ENCODE measurements at places on chromosomes 12 and 14.

DNA sequence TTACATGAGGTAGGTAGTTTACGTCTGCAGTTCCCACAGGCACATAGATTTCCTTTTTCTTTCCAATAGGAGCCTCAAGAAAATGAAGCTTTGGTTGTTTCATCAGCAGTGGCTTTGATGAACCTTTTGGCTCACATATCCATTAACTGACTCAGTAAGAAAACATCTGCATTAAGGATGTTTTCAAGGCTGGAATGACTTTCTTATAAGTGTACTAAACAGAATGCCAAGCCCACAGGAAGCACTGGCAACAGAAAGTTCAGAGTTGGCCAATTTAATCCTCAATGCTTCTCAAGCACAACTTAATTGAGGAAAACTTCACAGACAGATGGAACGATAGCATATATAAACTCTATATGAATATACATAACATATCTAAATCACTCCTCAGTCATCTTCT, 63.5 kb downstream of the ST8SIA1 start:
- no peak for DNase-seq

GRCh38 chr12:80262771-80263170, 163.4 kb downstream of the OTOGL start:
- no peak for DNase-seq

- DNase-seq: no peak
Measured at GRCh38 chr12:16972923-16973770, 367.2 kb upstream of the LMO3 start.

DNA sequence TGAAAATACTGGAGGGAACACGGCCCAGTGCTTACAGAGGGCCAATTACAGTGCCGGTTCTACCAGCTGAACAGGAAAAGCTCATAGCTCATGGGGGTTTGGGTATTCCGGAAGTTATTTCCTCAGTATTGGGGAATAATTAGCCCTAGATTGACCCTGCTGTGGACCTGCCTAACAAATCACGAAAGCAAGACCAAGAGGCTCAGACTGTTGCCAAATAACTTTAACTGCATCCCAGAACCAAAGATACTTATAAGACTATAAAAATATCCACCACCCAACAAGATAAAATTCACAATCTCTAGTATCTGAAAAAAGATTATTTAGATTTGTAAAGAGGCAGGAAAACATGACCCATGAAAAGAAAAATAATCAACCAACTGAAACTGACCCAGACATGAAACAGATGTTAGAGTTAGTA, 8.0 kb upstream of the OR5AU1 start:
- DNase-seq: no peak

GRCh38 chr14:36524220-36524837, 4.3 kb upstream of the NKX2-1 start:
- DNase-seq: no peak

- DNase-seq: no peak
Measured at GRCh38 chr12:29710104-29710503, 73.6 kb downstream of the TMTC1 start.
